Progenitor cell of endocrine pancreas (in vitro differentiated cells): ENCODE measurements at places on chromosomes 3 and 15.

GRCh38 chr15:93001881-93002280 is 87.1 kb downstream of the RGMA start:
- no peak for DNase-seq

- DNase-seq: no peak
Observed at GRCh38 chr3:41441139-41441538, 241.8 kb downstream of the CTNNB1 start.

- DNase-seq: no peak
Observed at GRCh38 chr3:908839-909238, 184.0 kb upstream of the CNTN6 start.

GRCh38 chr3:194522579-194523046 is 35.8 kb upstream of the ATP13A3 start:
- no peak for DNase-seq

DNA sequence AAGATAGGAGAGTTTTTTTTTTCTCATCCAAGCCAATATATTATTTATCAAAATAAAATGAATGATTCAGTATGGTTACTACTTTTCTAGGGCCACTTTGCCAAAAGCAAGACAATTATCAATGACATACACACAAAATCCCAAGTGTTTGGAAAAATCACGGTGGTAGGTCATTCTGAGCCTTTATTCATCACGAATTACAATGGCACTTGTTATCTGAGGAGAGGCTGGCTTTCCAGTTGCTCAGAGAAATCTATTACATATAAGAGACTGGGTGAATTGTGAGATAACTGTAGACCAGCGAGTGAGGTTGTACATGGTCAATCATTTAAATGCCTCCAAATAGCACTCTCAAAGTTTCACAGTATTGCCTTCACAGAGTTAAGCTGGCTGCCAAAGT is 20.4 kb upstream of the FGF12 start:
- no peak for DNase-seq

DNA sequence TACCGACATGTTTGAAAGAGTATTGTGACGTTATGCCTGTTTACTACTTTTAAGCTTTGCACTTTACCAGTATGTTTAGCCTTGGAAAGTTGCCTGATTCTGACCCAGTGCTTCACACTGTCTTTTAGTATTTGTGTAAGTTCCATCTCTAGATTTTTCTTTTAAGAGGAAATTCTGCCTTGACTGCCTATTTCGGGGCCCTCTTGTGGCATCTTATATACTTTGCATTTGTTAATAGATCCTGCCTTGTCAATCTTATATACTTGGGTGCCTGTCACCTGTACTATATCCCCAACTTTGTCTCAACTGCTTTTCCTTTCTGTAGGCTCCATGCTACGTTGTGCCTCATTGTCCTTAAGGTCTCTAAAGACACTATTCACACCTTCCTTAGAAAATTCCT is 244.6 kb downstream of the STXBP5L start:
- no peak for DNase-seq

DNA sequence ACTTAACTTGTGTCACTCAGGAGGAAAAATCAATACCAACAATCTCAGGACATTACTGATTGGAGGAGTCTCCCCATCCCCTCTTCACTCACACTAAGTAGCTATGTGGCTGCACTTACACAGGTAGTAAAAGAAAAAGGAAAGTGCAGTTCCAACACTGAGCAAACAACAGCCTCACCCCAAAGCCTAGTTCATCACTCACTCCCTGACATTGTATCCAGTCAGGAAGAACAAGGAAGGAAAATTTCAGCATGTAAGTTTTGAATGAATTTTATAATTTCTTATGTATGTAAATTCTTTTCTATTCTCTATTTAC is 273.4 kb downstream of the IGSF11 start:
- DNase-seq: no peak

GRCh38 chr3:194395212-194395611 is 3.9 kb downstream of the GP5 start:
- no peak for DNase-seq

DNA sequence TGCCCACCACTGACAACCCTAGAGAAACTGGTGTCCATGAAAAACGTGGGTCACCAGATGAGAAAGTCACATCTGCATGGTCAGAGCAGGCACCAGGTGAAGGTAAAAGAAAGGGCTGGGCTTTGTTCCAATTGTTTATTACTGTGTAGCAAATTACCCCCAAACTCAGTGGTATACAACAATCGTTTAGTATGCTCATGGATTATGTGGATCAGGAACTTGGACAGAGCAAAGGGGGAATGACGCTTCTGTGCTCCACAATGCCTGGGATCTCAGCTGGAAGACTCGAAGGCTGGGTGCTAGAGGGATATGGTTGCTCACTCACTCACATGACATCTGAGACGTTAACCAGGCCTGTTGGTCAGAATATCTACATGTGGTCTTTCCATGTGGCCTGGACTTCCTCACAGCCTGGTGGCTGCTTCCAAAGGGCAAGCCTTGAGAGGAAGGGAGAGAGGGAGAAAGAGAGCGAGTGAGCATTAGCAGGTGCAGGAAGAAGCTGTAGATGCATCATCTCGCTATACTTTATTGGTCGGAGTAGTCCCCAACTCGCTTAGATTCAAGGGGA is 44.9 kb downstream of the LPP start:
- DNase-seq: no peak

- DNase-seq: no peak
Observed at GRCh38 chr3:64987726-64988125, 299.9 kb upstream of the ADAMTS9 start.

- DNase-seq: no peak
Observed at GRCh38 chr15:98865397-98866339, 141.9 kb downstream of the PGPEP1L start.

DNA sequence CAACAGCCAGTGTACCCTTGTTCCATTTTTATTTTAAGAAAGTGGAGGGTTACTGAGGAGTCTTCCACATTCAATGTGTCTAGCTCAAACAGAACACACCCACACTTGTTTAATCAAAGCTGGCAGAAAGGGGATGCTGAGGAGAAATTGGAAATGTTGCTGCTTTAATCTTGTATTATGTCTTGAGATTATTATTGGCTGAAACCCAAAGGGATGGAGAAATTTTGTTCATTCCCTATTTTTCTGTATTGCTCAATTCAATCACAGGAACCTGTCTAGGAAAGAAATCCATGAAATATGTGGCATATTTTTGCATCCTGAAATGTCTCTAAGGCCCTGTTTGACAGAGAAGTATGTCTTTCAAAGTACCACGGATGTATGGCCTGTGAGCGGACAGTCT is 238.0 kb downstream of the MYRIP start:
- DNase-seq: no peak
